ENCODE measurements at places on chromosomes 16 and 17.
A peak's percentile ranks its signal among the peaks of the same experiment; 100 is the strongest.

DNA sequence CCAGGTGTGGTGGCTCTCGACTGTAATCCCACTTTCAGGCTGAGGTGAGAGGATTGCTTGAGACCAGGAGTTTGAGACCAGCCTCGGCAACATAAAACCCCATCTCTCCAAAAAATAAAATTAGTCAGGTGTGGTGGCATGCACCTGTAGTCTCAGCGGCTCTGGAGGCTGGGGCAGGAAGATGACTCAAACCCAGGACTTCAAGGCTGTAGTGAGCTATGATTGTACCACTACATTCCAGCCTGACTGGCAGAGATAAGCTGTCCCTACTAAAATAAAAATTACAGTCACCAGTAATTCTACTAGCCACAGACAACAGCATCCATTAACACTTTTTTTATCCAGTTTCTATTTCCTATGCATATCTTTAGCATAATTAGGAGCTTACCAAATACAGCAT lies 176.3 kb downstream of the CPPED1 start:
- DNase-seq, result no peak

- DNase-seq, result no peak
Measured at GRCh38 chr17:34614698-34615097, 35.3 kb downstream of the TMEM132E start.

- DNase-seq, result no peak
Measured at GRCh38 chr16:59170099-59170712, 436.1 kb upstream of the GOT2 start.

DNA sequence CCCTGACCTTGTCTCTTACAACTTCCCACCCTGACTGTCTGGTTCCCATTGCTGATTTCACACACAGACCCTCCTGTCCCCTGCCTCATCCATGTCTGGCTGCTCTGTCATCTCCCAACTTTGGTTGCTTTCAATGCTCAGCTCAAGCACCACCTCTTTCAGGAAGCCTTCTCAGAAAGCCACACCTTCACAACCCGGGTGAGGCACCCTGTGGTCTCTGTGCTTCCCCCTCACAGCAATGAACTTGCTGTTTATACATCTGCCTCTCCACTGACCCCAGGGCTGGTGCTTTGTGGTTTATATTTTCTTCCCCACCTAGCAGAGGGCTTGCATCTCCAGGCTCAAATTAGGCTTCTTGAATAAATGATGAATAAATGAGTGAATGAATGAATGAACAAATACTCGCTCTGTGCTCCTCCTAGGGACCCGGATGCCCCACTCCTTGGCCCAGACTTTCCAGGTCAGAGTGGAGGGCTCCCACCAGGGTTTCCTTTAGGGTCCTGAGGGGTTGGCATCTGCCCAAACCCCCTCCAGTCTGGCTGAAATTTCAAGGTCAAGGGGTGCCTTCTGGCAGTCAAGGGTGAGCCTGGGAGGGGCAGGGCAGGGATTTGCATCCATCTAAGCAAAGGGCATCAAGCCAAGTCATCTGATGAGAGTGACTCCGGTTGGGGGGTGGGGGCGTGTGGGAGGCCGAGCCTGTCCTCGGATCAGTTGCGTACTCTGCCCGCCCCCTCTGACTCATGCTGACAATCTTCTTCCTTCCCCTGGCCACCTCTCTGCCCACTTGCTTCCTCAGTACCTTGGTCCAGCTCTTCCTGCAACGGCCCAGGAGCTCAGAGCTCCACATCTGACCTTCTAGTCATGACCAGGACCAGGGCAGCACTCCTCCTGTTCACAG lies at the start of gene ITGAX:
Gene ITGAX, plus strand, starts transcription at position 783 of the 898 bp plus-strand sequence. Its CDS starts 79 bp downstream, at position 862.
- DNase-seq, result peak; percentile 88

DNA sequence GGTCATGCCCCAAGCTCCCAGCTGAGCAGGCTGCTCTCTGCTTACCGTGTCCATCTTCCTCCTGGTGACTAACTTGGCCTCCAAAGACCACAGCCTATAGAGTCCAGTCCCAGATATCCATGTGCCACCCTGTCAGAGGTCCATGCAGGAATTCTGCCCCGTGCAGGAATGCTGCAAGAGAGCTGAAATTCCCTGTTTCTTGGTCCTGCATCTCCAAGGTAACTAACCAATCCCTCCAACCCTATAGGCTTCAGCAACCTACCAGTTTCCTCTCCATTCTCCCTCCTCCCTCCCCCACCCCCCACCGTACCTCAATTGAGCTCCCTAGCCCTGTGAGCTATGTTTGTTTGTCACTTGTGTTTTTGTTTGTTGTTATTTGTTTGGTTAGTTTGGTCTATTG lies 9.6 kb upstream of the MKS1 start:
- DNase-seq, result no peak

DNA sequence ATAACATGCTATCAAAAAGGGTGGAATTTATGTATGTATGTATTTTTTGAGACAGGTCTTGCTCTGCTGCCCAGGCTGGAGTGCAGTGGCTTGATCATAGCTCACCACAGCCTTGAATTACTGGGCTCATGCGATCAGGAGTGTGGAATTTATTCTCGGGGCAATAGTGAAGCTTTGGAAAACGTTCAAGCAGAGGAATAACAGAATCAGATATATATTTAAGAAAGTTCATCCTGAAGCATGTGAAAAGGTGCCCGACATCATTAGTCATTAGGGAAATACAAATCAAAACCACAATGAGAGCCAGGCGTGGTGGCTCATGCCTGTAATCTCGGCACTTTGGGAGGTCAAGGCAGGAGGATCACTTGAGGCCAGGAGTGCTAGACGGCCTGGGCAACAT lies 7.7 kb upstream of the ITGAE start:
- no peak for DNase-seq

DNA sequence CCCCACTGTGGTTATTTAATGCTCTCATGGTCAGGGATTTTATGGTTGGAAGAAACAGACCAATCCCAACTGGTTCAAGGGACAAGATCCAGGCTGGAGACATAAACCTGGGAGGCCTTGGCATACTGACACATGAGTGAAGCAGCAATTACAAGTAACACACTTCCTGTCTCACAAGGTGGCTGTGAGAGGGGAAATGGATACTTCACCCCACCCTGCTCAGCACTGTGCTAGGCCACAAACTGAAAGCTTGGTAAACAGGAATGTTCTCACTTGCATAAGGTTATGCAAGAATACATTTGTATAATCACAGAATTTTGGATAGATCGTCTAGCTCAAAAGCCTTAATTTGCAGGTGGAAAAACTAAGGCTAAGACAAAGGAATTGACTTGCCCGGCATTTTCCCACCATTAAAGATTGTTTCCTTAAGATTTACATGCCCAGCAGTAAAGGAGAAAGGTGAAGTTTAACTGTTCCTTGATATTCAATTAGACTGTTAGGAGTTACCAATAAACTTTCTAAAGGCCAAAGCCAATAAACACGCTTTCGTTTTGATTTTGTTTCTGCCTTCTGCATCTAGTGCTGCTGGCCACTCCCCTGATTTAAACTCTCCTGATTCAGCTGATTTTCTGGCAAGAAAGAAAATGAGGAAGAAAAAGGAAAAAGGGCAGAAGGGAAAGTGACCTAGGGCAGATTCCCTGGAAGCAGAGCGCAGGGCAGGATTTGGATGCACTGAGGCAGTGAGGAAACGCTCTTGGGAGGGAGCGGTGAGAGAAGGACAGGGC lies 215.6 kb upstream of the CDH5 start:
- DNase-seq, result no peak

GRCh38 chr16:21656795-21657768 lies 4.7 kb upstream of the IGSF6 start:
- peak; percentile 68 for DNase-seq

DNA sequence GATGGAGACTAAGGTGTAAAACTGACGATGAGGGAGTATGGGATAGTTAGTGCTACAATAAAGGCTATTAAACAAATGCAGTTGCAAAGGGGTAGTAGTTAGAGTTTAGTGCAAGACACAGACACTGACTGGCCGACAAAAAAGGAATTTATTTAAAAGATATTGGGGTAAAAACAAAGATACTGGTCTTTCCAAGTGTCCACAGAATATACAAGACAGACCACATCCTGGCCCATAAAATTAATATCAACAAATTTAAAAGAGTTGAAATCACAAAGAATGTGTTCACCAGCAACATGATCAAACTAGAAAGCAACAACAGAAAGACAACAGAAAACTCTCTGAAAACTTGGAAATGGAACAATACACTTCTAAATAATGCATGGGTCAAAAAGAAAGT lies 54.7 kb downstream of the CFDP1 start:
- no peak for DNase-seq

DNA sequence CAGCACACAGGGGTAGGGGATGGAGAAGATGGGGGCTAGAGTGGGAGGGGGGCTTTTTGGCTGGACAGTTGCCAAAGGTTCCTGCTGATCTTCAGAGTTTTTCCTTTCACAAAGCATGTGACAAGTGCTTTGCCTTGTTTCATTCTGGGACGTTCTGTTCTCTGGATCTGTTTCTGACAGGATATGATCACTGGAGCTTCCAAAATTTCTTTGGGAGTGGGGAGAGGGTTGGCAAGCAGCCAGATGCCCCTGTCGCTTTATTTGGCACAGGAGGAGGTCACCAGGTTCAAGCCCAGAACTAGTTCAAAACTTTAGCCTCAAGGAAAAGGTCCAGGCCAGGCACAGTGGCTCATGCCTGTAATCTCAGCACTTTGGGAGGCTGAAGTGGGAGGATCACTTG lies 68.5 kb upstream of the TBX2 start:
- DNase-seq, result no peak

- no peak for DNase-seq
Measured at GRCh38 chr17:9236286-9237052, 215.2 kb downstream of the NTN1 start.

DNA sequence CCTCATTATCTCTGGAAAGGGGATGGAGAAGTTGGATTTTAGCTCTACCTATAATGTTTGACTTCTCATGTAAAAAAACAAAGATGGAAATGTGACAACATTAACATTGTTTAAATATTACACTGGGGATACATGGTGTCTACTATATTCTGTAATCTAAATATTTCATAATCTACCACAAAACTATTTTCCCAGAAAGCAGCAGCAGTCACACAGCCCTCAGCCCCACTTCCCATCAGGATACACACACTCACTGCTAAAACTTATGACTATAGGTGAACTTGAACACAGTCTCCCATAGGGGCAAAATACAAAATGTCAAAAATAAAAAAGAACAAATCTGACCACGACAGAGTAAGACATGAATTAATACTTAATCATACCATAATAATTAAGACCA lies 95.7 kb downstream of the KANSL1 start:
- no peak for DNase-seq

DNA sequence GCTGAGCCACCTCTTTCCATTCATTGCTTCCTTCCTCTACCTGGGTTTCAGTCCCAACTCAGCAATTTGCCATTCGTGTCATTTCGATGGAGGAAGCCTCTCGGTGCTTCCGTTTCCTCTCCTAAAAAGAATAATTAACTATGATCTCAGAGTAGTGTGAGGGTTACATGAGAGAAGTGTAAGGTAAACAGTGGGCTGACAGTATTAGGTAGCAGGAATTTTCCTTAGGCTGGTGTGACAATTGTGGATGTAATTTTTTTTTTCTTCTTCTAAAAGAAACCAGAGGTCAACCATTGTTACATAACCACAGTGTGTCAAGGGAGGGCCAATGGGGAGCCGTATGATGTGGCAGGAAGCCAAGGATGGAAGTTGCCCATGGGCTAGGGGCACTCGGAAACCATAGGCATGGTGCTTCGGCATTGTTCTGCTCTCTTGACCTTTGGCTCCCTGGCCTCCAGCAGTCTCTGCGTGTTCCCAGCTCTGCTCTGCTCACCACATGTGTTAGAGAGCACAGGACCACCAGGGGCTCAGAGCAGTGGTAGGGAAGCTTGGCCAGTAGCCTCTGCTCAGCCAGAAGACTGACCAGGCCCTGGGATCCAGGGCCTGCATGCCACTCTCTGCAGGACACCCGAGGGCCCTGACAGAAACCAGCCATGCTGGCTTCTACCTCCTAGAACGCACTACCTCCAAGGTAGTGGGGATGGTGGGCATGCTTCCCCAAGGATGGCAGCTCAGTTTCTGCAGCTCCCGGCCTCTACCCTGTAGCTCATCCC lies 2.0 kb upstream of the TOP2A start:
- DNase-seq, result no peak

Measured in T-helper 2 cell (primary cell).